ENCODE measurements at places on chromosomes 1 and 21.

GRCh38 chr21:41213021-41213420 lies 45.1 kb downstream of the BACE2 start:
- no peak for DNase-seq

GRCh38 chr1:40032240-40032891 lies 8.2 kb upstream of the CAP1 start:
- DNase-seq, result peak; percentile 69

GRCh38 chr1:197469620-197470210 lies 201.7 kb downstream of the CRB1 start:
- no peak for DNase-seq

- peak; percentile 74 for DNase-seq
Measured at GRCh38 chr21:37224861-37225839, 42.0 kb downstream of the VPS26C start.

- DNase-seq, result no peak
Measured at GRCh38 chr1:79375352-79375751, 368.8 kb upstream of the ADGRL4 start.

- DNase-seq, result no peak
Measured at GRCh38 chr1:22662318-22662717, 9.3 kb downstream of the C1QB start.

DNA sequence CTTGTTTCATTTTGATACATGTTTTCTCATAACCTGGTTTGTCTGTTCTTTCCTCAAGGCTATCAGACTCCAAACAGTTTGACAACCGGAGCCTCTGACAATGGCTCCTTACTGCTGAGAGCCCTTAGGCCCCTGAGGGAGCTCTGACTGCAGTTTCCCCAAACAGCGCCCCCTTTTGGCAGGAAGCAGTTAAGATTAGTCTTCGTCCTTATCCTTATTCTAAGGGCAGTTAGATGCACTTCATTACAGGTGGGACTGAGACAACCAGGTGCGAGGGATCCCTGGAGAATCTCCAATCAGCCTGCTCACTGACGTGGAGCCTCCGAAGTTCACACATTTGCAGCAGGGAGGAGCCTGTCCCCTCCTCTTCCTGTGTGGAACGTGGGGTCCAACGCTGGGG lies 393.1 kb downstream of the BRINP3 start:
- DNase-seq, result no peak

DNA sequence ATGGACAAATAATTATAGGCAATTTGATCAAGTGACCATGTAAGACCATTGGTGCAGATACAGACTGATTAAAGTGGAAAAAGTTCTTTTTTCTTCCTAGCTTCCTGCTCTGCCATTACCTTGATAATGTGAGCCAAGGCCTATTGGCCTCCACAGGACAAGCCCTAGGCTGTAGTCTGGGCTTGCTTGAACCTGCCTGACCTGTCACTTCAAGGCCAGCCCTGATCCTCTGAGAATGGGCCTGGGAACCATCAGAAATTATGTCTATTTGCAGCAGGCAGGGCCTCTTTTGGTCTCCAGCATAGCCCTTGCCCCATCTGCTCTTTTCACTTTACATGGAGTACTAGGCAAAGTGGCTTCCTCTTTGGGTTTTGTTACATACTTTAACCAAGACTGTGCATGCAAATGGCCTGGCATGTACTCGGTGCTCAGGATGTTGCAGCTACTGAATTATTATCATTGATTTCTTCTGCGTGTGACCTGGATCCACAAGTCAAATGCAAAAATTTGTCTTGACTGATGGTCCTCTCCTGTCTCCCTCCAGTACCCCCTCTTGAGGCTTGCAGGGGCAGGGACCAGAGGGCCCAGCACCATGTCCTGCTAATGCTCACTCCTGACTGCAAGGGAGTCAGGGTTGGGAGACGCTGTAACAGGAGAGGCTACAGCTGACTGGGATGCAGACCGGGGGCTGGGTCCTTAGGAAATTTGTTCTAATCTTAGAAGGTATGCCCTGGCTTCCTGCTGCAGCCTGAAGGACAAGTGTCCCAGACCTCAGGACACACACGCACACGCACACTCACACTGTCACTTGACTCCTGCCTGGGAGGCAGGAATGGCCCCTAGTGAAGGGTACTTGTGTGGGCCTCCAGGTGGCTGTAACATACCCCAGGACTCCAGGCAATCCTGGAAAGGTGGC lies 39.4 kb downstream of the RCSD1 start:
- DNase-seq, result no peak

GRCh38 chr1:28126783-28127490 lies 38.5 kb upstream of the EYA3 start:
- DNase-seq, result no peak

DNA sequence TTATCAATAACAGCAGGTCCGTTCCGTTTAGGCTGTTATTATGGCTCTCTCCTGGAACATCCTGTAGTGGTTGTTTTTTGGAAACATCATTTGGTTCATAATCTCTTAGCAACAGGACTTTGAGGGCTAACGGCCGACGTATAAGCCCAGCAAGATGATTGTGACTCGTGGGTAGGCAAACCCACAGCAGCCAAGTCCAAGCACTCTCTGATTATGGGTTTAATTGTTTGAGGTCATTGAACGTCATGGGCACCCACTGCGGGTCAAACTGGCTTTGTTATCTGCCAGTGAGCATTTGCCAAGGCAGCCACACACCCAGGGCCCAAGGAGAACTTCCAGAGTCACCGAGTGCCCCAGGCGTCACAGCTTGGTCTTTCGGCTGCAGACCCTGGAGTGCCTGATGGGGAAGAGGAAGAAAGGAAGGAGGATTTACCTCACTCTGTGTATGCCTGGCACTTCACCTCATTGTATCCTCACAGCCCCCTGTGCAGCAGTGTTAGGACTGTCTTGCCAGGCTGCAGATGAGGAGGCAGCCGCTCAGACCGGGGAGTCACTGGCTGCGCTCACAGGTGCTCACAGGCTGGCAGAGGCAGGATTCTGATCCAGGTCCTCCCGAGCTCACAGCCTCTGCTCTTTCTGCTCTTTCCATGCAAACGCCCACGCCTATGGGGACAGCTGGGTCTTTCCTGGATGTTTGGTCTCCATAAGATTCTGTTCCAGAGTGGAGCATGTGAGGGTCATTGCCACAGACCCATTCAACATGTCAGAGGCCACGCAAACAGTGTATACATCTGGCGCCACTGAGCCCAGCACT lies 30.8 kb upstream of the EPS8L3 start:
- DNase-seq, result no peak

GRCh38 chr1:16207318-16208269 lies 4.9 kb downstream of the ARHGEF19 start:
- peak; percentile 44 for DNase-seq

DNA sequence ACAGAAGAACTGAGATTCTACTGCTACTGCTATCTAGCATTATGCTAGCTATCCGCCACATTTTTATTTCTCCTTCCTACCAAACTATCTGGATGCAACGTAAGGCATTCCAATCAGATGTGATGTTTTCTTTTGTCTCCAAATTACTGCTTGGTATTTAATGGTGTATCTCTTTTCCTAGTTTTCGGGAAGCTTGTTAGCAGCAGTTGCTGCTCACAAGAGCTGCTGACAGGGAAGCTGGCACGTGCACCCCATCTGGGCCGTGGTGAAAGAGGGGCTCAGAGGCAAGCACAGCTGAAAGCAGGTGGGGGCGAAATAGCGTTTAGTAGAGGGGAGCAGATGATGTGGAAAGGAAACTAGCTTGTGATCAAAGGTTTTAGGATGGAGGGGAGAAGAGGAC lies 57.3 kb downstream of the JAK1 start:
- DNase-seq, result no peak

- DNase-seq, result peak; percentile 35
Measured at GRCh38 chr1:150925080-150925479, 1.1 kb upstream of the SETDB1 start.

GRCh38 chr21:42061195-42061985 lies 9.7 kb upstream of the UMODL1 start:
- peak; percentile 59 for DNase-seq

DNA sequence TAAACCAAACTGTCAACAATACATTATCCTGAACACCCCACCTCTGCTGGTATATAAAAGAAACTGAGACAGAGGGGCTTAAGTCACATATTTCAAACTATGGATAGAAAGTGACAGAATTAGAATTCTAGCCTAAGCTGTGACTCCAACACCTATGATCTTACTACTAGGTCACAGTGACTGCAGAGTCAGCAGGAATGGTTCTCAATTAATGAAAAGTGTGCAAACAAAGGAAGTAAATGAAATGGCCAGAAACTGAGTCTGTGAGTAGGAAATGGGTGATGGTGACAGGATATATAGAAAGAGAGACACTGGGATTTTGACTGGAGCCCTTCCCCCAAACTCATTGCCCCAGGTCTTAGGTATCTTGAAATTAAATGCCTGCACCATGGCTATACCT lies 38.7 kb upstream of the SDC3 start:
- DNase-seq, result no peak

DNA sequence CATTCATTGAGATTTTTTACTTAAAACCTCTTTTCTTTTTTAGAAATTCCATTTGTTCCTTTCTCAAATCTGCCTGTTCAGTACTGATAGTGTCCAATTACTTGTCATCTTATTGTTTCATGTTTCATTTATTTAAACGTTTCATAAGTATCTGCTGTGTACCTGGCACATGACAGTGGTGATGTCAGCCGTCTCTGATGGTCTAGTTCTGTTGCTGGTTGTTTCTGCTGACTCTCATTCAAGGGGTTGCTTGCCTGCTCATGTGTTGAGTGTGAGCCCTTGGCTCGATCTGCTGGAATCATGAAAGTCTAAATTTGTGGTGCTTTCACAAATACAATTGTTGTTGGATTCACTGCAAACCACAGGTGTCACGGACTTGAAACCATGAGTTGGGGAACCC lies 25.5 kb upstream of the C2CD2 start:
- no peak for DNase-seq

DNA sequence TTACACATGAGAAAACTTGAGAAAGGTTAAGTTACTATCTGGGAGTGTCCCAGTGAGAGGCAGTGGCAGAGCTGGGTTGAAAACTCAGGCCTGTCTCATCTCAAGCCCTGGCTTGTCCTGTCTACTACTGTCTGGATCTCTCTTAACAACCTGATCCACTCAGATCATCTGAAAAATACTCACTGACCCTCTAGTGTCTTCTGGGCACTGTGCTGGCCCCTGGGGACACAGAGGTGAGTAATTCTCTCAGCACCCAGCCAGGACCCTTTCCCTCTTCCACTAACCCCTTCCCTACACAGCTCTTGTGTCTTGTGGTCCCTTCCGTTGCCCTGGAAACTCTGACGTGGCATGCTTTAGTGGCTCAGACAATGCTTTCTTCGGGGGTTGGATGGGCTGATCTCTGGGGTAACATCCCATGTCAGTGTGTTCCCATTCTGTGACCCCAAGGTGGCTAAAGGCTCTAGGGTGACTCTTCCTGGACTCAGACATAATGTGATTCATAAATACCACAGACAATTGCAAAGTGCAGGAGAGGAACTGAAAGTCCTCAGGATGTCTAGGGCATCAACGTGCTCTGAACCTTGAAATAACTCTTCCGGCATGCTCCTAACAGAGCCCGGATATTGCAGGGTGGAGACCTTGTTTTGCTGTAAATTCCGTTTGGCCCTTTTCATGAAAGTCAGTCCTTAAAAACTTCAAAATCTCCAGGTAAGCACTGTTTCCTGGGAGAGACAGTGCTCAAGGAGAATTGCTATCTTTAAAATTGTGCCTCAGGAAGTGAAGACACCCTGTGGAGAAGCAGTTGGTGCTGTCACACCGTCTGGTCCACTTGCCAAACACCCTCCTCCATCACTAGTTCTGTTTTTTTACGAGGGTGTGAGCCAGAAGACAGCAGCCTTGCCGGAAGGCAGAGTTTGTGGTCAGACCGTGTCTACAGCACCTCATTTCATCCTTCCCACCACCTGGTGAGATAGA lies 4.0 kb downstream of the SHISAL2A start:
- DNase-seq, result peak; percentile 83

DNA sequence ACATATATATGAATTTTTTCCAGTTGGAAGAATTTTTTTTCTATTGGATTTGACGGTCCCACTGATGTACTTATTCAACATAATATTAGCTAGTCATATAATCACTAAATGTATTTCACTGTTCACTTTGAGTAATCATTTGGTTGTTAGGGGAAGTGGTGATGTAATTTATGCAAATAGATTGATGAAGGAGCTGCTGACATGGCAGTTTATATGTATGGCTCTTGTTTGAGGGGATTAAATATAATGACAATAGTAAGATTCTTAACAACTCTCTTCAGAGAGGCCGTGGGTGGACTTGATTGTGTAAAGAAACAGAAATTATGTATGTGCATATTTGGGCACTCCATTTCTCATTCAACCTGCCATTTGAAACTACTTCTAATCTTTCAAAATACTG lies 653.6 kb upstream of the ADGRL4 start:
- DNase-seq, result no peak

DNA sequence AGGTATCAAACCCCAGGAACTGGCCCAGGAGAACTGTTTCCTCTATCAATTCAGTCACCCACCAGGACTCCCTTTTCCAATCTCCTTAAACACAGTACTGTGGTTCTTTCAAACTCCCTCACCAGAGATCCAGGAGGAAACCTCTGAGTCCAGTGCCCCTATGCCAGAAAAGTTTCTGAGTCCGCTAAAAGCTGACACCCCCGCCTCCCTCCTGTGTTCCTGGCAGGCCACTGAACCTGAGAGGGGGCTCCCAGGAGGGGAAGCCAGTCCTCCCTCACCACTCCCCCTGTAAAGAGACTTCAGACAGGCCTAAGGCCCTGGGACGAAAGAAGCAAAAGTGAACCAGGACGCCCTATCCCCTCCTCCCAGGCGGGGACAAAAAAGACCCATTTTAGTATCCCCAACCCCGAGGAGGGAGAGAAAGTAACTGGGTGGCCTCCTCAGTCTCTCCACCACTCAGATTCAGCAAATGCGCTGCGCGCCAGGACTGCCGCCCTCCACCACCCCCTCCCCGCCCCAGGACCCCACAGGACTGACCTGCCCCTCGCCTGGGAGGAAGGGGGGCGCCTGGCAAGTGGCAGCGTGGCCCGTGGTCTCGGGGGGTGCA lies 624 bp downstream of the SLC41A1 start:
- DNase-seq, result no peak

DNA sequence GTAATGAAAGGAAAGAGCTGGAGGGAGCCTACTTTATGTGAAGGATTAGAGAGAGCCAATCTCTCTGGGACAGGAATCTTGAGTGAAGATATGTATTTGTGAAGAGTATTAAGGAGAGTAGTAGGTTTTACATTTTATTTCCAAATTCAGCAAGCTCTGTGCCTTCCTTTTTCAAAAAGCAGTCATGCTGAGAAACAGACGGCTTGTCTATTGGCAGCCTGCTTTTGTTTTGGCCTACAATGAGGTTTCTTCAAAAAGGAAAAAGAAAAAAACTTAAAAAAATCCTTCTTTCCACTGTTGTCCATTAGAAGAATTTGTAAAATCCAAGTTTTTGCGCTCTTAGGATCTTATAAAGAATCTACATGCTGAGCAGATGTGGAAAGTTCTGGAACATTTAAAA lies 103.6 kb upstream of the PTGFR start:
- no peak for DNase-seq

Data from activated naive CD4-positive, alpha-beta T cell treated with anti-CD3 and anti-CD28 coated beads, Interleukin-2, amount 10 ng/mL, durations not matched to agents 7 days and 5 days (primary cell).